ENCODE measurements at places on chromosomes 13 and 19.

DNA sequence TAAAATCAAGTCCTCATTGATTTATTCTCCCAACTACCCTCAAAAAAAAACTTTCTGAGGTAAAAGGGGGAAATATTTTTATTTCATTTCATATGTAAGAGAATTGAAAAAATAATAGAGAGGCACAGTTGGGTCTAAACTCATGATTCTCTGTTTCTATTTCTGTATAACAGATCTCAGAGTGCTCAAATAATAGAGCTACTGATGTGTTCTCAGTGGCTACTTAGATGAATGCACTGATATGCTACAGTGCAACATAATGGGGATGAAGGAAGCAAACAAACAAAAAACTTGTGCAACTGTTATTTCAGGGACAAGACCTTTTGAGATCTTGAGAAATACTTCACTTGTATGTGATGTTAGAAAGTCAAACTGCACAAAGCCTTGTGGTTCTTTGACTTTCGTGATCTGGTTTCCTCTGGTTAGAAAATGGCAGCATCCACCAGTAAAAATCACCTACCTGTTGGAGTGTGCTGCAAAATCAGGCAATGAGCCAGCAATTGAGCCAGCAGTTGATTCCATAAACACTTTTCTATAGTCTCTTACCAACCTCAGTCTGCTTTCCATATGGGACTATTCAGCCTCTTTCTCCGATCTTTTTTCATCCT, 9.7 kb upstream of the DACH1 start:
- no peak for DNase-seq
- H3K36me3 ChIP-seq: no peaks in the 10 kb centered on the region
- no peaks in the 10 kb centered on the region for H3K4me1 ChIP-seq

DNA sequence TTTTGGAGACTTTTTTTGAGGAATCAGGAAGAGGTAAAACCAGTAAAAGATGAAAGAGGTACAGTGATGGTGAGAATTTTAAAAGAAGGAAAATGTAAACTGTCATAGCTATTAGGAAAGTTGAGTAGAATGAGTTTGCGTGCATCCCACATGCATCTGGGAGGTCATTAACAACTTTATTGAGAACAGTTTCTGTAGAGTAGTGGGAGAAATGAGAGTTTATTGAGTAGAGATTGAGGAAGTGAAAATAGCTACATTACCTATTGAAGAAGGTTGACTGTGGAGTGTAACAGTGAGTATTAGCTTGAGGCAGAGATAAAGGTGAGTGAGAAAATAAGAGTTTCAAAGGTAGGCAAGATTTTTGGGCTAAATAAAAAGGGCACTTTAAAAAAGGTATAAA, 38.7 kb downstream of the BRCA2 start:
- no peak for DNase-seq
- no peaks in the 10 kb centered on the region for H3K36me3 ChIP-seq
- no peak overlapping the region for H3K27ac ChIP-seq
- no peaks in the 10 kb centered on the region for H3K4me1 ChIP-seq
- H3K4me3 ChIP-seq: no peak overlapping the region

DNA sequence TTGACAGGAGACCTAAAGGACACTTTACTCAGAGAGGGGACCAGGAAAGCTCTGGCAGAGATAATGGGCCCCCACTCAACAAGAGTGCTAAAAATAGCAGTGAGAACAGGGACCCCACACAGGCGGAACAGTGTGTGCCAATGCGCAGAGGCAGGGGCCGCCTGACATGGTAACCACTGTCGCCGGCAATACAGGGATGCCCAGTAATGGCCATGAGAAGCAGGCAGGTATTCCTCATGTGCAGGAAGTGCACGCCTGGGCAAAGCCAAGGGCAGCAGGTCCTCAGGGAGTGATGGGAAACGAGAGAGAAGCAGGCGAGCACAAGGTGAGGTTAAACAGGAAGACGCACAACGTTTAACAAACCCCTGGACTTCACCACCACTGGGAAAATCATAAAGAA, 757.1 kb downstream of the LIG4 start:
- no peaks in the 10 kb centered on the region for H3K36me3 ChIP-seq
- H3K4me3 ChIP-seq: no peak overlapping the region
- no peaks in the 10 kb centered on the region for H3K4me1 ChIP-seq
- no peak overlapping the region for H3K27ac ChIP-seq
- no peak for DNase-seq
- H3K27me3 ChIP-seq: no peaks in the 10 kb centered on the region

DNA sequence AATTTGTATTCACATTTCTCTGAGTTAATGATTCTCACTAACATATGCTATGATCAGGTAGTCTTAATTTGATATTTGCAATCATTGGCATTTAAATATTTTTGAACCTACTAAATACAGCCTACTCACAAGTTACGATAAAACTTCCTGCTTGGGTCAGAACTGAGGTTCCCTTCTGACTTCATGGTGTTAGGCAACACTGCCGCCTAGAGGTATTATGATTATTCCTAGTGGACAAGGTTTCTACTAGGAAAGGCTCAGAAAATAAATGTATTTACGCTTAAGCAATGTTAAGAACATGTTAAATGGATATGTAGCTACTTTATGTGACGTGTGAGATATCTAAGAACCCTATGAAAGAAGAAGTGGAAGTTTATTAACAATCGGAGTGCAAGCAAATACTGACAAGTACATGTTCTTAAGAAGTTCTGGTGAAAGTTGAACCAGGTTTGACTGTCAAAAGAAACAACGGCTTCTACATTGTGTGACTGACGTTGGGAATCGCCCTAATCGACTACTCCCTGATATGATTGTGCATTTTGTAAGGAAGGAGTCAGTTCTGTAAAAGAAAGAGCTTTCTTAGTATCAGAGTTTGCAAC, 1395.8 kb downstream of the SLITRK5 start:
- no peak overlapping the region for H3K4me3 ChIP-seq
- no peak for DNase-seq
- no peaks in the 10 kb centered on the region for H3K27me3 ChIP-seq
- H3K4me1 ChIP-seq: no peaks in the 10 kb centered on the region

- no peak overlapping the region for H3K27ac ChIP-seq
- peaks cover 4% of the 10 kb centered on the region for H3K36me3 ChIP-seq
- no peaks in the 10 kb centered on the region for H3K27me3 ChIP-seq
- peaks cover 15% of the 10 kb centered on the region for H3K4me1 ChIP-seq
- H3K4me3 ChIP-seq: no peak overlapping the region
- no peak for DNase-seq
Observed at GRCh38 chr19:58569191-58569942, 3.8 kb downstream of the MZF1 start.

- H3K27ac ChIP-seq: no peak overlapping the region
- H3K4me3 ChIP-seq: no peak overlapping the region
- peaks cover 47% of the 10 kb centered on the region for H3K36me3 ChIP-seq
- H3K4me1 ChIP-seq: peaks cover 3% of the 10 kb centered on the region
Observed at GRCh38 chr19:49855676-49856573, 5.0 kb downstream of the PTOV1 start.

DNA sequence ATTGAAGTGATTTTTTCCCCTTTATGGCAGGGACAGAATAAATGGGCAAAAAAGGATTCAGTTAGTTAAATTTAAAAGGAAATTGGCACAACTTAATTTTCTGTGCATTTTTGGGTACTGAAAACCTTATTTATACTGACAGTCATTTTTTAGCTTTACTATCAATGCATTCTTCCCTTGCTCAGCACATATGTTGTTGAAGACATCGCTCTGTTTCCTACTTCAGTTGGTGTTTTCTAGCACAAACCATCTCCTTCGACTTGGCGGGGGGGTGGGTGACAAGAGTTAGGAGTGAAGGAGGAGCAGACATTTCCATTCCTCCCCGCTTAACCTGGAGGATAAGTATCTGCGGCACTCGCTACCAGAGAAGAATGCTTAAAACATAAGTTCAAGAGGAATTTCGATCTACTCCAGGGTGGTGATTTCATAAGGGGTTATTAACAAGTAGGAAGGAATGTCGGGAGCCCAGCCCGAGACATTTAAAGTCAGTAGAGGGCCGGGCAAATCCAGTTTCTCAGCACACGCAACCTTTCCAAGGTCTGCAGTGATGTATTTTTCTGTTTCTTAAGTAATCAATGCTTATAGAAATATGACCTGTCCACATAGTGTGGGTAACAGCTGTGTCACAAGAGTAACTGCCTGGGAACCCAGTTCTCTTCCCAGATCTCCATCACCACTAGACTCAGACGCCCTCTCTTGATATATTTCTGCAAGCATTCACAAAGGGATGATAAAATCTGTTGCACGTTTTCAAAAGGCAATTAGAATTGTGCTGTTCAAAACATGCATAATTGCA, 525.8 kb downstream of the MYO16 start:
- no peak overlapping the region for H3K4me3 ChIP-seq
- H3K27me3 ChIP-seq: no peaks in the 10 kb centered on the region
- DNase-seq: no peak
- no peaks in the 10 kb centered on the region for H3K36me3 ChIP-seq
- no peaks in the 10 kb centered on the region for H3K4me1 ChIP-seq

- H3K27ac ChIP-seq: peak overlapping the region; percentile 62
- DNase-seq: peak; percentile 15
- peaks cover 9% of the 10 kb centered on the region for H3K36me3 ChIP-seq
Observed at GRCh38 chr13:73984949-73985691, 149.1 kb downstream of the KLF12 start.

DNA sequence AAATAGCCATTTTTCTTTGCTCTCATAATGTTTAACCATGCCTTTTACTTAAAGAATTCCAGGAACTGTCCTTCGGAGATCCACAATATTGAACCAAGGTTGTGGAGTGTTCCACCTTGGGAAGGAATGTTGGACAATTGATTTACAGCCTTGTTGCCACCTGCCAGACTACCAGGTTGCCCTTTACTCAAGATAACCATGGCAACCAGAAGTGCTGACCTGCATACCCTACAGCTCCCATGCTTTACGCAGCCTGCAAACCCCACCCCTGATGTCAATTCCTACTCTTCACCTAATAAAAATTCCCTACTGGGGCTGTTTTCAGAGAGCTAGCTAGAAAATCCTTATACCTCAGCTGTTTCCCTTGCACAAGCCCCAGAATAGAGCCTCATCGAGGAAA, 151.0 kb upstream of the RXFP2 start:
- DNase-seq: no peak
- no peaks in the 10 kb centered on the region for H3K36me3 ChIP-seq
- no peaks in the 10 kb centered on the region for H3K4me1 ChIP-seq
- H3K27me3 ChIP-seq: no peaks in the 10 kb centered on the region
- no peak overlapping the region for H3K27ac ChIP-seq

DNA sequence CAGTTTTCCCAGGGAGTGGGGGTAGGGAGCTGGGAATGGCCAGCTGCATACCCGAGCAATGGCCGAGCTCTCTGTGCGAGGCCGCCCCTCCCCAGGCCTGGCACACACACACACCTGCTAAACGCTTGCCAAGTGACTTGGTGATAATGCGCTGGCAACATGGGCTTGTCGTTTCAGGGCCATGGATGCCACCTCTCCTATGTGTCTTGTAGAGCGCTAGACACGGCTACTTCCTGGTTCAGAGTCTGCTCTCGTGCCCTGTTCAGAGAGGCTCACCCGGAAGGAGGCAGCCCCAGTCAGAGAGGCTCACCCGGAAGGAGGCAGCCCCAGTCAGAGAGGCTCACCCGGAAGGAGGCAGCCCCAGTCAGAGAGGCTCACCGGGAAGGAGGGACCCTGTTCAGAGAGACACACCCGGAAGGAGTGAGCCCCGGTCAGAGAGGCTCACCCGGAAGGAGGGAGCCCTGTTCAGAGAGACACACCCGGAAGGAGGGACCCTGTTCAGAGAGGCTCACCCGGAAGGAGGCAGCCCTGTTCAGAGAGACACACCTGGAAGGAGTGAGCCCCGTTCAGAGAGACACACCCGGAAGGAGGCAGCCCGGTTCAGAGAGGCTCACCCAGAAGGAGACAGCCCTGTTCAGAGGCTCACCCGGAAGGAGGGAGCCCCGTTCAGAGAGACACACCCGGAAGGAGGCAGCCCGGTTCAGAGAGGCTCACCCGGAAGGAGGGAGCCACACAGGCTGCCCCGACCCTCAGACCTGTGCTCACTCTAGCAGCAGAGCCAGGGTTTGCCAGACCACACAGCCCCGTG, 4.2 kb downstream of the ADPRHL1 start:
- peaks cover 3% of the 10 kb centered on the region for H3K36me3 ChIP-seq
- no peak overlapping the region for H3K27ac ChIP-seq
- no peaks in the 10 kb centered on the region for H3K4me1 ChIP-seq
- peak; percentile 41 for DNase-seq
- H3K27me3 ChIP-seq: no peaks in the 10 kb centered on the region

- no peaks in the 10 kb centered on the region for H3K4me1 ChIP-seq
- no peaks in the 10 kb centered on the region for H3K27me3 ChIP-seq
- no peak for DNase-seq
- H3K36me3 ChIP-seq: no peaks in the 10 kb centered on the region
Observed at GRCh38 chr13:33174931-33175330, 110.6 kb downstream of the STARD13 start.

DNA sequence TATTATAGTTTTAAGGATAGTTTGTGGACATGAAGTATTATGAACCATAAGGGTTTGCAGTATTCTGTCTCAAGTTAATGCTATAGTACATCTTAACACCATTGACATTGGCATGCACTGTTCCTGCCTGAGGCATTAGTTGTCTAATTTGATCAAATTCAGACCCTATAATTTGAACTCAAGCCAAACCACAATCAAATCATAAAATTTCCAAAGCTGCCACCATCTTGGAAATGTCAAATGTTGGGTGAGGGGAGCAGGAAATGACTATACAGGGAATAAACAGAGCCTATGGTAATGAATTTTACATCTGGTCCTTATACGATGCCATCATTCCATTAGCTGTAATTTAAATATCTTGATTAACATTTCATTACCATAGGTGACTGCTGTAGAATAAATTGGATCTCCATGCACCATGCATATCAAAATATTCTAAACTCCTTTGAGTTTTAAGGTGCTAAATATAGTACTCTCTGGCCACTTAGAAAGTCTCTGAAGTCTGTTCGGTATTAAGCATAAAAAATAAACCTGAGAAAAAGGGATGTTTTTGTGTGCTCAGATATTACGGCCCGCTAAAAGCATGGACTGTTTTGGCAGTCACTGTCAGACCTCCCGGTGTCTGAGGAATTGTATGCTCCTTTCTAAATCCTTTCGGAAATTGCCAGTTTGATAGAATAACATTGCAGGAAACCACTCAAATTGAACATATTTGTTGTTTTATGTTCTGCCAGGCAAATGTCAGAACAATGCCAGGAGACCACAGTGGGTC, 257.7 kb downstream of the SPRY2 start:
- no peak overlapping the region for H3K27ac ChIP-seq
- H3K4me1 ChIP-seq: no peaks in the 10 kb centered on the region
- no peaks in the 10 kb centered on the region for H3K36me3 ChIP-seq
- no peak overlapping the region for H3K4me3 ChIP-seq
- H3K27me3 ChIP-seq: no peaks in the 10 kb centered on the region

Data from effector memory CD4-positive, alpha-beta T cell (primary cell).